ENCODE measurements at places on chromosomes 6 and 20.
A peak's percentile ranks its signal among the peaks of the same experiment; 100 is the strongest.

GRCh38 chr6:115908906-115909559 lies 151.7 kb downstream of the FRK start:
- no peaks in the 10 kb centered on the region for H3K4me1 ChIP-seq
- H3K4me3 ChIP-seq: no peak overlapping the region
- no peaks in the 10 kb centered on the region for H3K27me3 ChIP-seq
- H3K36me3 ChIP-seq: no peaks in the 10 kb centered on the region
- H3K27ac ChIP-seq: no peak overlapping the region

GRCh38 chr20:23150304-23151007 lies 64.3 kb upstream of the CD93 start:
- peaks cover 50% of the 10 kb centered on the region for H3K4me1 ChIP-seq
- DNase-seq: no peak
- no peak overlapping the region for H3K27ac ChIP-seq
- H3K36me3 ChIP-seq: no peaks in the 10 kb centered on the region

DNA sequence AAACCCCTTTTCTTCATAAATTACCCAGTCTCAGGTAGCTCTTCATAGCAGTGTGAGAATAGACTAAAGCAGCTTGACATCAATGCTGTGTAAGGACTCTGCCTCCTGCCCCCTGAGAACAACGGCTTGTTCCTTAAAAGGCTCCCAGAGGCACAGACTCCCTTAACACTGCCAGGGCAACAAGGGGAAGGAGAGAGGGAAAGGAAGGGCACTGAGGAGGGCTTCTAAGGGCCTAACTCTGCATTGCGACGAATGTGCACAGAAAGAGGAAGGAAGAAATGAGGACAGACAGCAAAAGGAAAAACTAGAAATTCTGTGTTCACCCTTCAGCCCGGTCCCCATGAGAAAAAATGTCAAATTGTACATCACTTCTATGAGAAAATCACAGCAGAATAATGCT lies 74.0 kb downstream of the AGPAT4 start:
- no peak for DNase-seq
- no peaks in the 10 kb centered on the region for H3K4me1 ChIP-seq
- no peak overlapping the region for H3K27ac ChIP-seq
- H3K27me3 ChIP-seq: no peaks in the 10 kb centered on the region
- no peaks in the 10 kb centered on the region for H3K36me3 ChIP-seq

- no peak for DNase-seq
- no peak overlapping the region for H3K4me3 ChIP-seq
- peaks cover 3% of the 10 kb centered on the region for H3K4me1 ChIP-seq
- no peaks in the 10 kb centered on the region for H3K36me3 ChIP-seq
- no peak overlapping the region for H3K27ac ChIP-seq
Observed at GRCh38 chr20:58146746-58147140, 81.7 kb downstream of the ANKRD60 start.

DNA sequence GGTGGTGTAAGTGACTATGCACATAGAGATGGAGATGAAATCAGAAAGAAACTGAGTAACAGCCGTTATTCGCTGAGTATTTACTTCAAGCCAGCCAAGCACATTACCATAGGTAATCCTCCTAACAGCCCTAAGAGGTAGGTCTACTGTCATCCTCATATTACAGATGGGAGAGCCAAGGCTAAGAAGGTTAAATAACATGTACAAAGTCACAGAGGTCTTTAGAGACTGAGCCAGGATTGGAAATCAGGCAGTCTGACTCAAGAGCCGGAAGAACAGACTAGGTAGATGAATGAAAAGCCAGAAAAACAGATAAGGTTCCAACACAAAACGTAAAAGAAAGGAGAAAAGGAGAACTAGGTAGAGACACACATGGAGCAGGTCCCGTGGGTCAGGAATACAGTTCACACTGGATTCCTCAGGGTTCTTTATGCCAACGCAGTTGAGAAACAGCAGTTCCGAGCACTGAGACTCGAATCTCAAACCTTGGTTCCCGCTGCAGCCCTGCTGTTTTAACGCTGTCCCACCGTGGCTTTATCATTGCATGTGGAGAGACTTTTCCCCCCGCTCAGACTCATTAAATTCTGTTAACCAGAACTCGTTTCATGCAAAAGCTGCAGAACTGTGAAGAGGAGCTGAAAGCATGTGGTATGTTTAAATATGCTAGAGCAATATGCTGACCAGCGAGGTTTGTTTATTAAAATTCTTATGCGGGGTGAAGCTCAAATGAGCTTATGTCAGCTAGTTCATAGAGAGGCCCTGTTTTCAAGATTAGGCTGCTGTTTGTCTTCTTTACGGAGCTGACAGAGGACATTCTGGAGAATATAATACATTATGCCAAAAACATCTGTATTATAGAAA lies 537.9 kb downstream of the CD83 start:
- no peaks in the 10 kb centered on the region for H3K36me3 ChIP-seq
- DNase-seq: no peak
- H3K27me3 ChIP-seq: no peaks in the 10 kb centered on the region
- peak overlapping the region; percentile 66 for H3K27ac ChIP-seq
- H3K4me1 ChIP-seq: peaks cover 31% of the 10 kb centered on the region

DNA sequence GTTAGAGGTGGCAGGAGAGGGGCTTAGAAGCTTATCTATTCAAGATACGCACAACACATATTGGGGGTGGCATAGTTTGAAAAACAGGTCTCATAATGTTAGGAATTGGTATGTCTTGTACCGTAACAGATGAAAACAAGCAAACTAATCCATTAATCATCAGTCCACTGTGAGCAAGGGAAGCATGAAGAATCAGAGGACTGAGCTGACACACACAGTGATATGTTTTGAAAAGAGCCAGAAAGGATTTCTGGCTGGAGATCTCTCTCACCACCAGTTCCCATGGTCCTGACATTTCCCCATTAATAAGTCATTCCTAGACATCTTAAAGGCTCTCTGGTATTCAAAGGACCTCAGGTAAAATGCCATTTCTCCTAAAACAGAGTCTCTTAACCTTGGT lies 158.8 kb upstream of the PHACTR1 start:
- DNase-seq: no peak
- no peaks in the 10 kb centered on the region for H3K27me3 ChIP-seq
- no peaks in the 10 kb centered on the region for H3K4me1 ChIP-seq
- no peaks in the 10 kb centered on the region for H3K36me3 ChIP-seq
- H3K4me3 ChIP-seq: no peak overlapping the region

DNA sequence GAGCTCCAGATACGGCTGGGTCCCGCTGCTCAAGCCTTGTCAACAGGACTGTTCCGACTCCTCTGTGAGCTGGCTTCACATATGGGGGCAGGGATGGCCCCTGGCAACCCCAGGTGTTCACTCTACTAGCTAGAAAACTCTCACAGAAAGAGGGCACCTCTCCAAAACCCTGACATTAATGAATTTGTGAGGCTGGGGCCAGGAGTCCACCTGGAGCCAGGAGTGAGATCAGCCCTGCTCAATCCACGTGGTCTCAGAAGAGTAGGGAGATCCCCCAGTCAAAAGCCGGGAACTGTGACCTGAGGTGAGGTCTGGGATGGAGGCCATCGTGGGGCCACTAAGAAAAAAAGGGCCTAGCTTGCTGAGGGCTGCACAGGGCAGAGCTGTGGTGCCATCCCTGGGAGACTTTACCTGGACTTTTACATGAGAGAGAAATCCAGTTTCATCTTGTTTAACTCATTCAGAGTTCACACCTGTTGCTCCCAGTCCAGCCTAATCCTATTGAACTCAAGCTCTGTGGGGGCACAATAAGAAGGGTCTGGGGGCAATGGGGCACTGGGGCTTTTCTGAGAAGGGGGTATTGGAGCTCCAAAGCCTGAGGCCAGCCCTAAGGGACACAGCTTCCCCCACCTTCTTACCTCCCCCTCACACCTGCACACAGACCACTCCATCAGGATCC lies 144.3 kb upstream of the MLN start:
- no peak overlapping the region for H3K27ac ChIP-seq
- H3K36me3 ChIP-seq: no peaks in the 10 kb centered on the region
- peaks cover 19% of the 10 kb centered on the region for H3K27me3 ChIP-seq

GRCh38 chr20:63442100-63442493 lies 30.4 kb downstream of the KCNQ2 start:
- DNase-seq: peak; percentile 76
- H3K27me3 ChIP-seq: no peaks in the 10 kb centered on the region
- H3K4me1 ChIP-seq: no peaks in the 10 kb centered on the region
- H3K4me3 ChIP-seq: no peak overlapping the region

DNA sequence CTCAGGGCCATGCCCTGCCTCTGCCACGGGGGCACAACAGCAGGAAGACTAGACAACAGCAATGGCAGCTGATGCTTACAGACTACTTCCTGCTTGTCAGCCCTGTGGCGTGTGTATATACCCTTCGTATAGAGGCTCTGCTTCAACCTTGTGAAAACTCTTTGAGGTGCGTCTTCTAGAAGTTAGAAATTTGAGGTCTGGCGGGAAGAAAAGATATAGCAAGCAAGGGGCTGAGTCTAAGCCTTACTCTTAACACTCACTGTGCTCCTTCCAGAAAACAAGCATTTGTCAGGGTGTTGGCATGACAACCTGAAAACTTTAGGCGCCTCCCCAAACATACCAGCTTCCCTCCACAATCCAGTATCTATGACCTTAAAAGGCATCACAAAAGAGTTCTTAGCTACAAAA lies 33.3 kb downstream of the JPH2 start:
- peaks cover 4% of the 10 kb centered on the region for H3K4me1 ChIP-seq
- no peak overlapping the region for H3K4me3 ChIP-seq
- DNase-seq: no peak
- H3K36me3 ChIP-seq: peaks cover 29% of the 10 kb centered on the region

GRCh38 chr6:99346595-99346994 lies 2.9 kb downstream of the FAXC start:
- H3K36me3 ChIP-seq: no peaks in the 10 kb centered on the region
- H3K27me3 ChIP-seq: no peaks in the 10 kb centered on the region
- no peak for DNase-seq

- no peak for DNase-seq
- H3K4me3 ChIP-seq: no peak overlapping the region
- no peaks in the 10 kb centered on the region for H3K27me3 ChIP-seq
- H3K36me3 ChIP-seq: no peaks in the 10 kb centered on the region
- no peak overlapping the region for H3K27ac ChIP-seq
- H3K4me1 ChIP-seq: peaks cover 5% of the 10 kb centered on the region
Observed at GRCh38 chr20:62785393-62785792, 10.9 kb upstream of the MRGBP start.

GRCh38 chr6:151690768-151691562 lies 116.5 kb upstream of the ESR1 start:
- DNase-seq: no peak
- H3K4me1 ChIP-seq: no peaks in the 10 kb centered on the region
- H3K27ac ChIP-seq: peak overlapping the region; percentile 88
- H3K36me3 ChIP-seq: no peaks in the 10 kb centered on the region
- no peaks in the 10 kb centered on the region for H3K27me3 ChIP-seq
- H3K4me3 ChIP-seq: peak overlapping the region; percentile 40

GRCh38 chr20:47316776-47317126 lies 39.7 kb downstream of the ZMYND8 start:
- H3K27ac ChIP-seq: peak overlapping the region; percentile 98
- no peak overlapping the region for H3K4me3 ChIP-seq
- no peaks in the 10 kb centered on the region for H3K36me3 ChIP-seq
- H3K4me1 ChIP-seq: peaks cover 47% of the 10 kb centered on the region

DNA sequence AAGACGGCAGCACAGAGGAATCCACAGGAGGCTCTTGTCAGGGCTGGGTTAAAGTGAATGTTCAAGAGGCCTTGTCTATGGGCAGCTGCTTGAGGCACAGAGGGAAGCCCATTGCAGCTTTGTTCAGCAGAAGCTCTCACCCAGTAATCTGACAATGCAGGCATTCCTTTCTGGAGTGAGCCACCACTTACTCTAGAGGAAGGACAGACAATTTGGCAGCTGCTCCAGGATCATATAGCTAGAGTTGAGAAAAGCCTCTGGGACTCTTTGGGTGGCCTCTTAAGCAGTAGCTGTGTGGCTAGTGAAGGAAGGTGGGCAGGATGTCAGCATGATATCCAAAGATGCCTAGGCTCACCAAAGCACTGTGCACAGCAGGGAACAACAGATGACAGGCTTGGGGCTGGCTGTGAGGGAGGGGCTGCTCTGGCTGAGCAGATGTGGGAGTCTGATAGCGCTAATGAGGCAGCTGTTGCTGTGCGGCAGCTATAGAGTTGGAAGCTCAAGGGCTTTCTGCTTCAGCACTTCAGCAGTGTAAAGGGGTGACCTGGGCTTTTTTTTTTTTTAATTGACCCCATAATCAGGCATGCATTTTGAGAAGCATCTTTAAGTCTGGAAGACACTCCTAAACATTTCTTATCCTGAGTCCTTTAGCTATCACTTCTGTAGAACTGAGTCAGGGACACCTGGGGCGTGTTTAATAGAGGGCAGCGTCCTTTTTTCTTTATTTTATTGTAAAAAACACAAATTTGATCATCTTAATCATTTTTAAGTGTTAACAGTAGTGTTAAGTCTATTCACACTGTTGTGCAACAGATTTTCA lies 27.2 kb downstream of the CMTR1 start:
- H3K36me3 ChIP-seq: peaks cover 96% of the 10 kb centered on the region
- H3K4me3 ChIP-seq: no peak overlapping the region
- H3K27me3 ChIP-seq: no peaks in the 10 kb centered on the region
- H3K27ac ChIP-seq: no peak overlapping the region
- H3K4me1 ChIP-seq: no peaks in the 10 kb centered on the region

GRCh38 chr6:122709922-122710512 lies 69.5 kb upstream of the FABP7 start:
- H3K4me1 ChIP-seq: no peaks in the 10 kb centered on the region
- no peak for DNase-seq
- no peaks in the 10 kb centered on the region for H3K36me3 ChIP-seq

- H3K4me3 ChIP-seq: no peak overlapping the region
- no peak for DNase-seq
Observed at GRCh38 chr6:16446273-16446672, 207.9 kb downstream of the GMPR start.

DNA sequence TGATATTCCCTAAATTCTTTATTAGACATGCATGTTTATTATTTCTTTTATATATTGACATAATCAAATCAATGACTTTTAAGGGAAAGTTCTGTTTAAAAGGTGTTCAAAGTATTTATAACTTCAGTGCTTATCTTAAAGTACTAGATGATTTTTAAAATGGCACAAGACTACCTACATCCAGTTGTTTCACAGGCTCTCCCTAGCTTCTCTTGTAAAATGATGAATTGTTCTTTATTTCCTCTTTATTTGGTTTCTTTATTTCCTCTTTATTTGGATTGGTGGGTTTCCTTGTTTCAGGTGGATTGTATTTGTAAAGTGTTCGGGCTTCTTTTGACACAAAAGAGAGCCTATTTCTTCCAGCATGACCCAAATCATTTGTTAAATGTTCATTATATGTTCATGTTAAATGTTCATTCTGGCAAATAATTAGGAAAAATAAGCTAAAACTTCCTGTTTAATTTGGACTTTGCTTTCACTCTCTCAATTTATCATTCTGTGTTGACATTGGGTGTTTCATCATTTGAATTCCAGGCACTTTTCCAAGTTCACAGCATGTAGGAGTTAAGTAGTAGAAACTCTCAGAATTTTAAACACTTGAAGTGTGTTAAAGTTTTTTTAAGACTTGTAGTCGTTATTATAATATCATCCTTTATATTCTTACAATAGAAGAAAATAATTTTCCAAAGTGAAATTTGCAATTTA lies 24.6 kb downstream of the MLIP start:
- peaks cover 15% of the 10 kb centered on the region for H3K36me3 ChIP-seq
- DNase-seq: no peak
- peaks cover 7% of the 10 kb centered on the region for H3K4me1 ChIP-seq
- no peak overlapping the region for H3K4me3 ChIP-seq
- no peaks in the 10 kb centered on the region for H3K27me3 ChIP-seq
